ENCODE measurements at places on chromosomes 4 and X. TPM values are rescaled to one million over a fixed set of nuclear protein-coding genes. Genes with fewer than 3 reads are reported as not detected.

The EGF gene
- total RNA-seq: 2.5 TPM

The CXCL11 gene
- not detected for total RNA-seq

The MTHFD2L gene
- total RNA-seq: 10.5 TPM

The RBM46 gene
- 4.2 TPM for total RNA-seq

The DCX gene
- 2.1 TPM for total RNA-seq

The ARHGAP36 gene
- total RNA-seq: 0.09 TPM

The SRPX gene
- total RNA-seq: 7.7 TPM

The NR0B1 gene
- 0.09 TPM for total RNA-seq

The TLR6 gene
- 0.11 TPM for total RNA-seq

The TEX11 gene
- total RNA-seq: 0.18 TPM

The WNK3 gene
- 24.3 TPM for total RNA-seq
